ENCODE measurements at places on chromosomes 6 and 20.

DNA sequence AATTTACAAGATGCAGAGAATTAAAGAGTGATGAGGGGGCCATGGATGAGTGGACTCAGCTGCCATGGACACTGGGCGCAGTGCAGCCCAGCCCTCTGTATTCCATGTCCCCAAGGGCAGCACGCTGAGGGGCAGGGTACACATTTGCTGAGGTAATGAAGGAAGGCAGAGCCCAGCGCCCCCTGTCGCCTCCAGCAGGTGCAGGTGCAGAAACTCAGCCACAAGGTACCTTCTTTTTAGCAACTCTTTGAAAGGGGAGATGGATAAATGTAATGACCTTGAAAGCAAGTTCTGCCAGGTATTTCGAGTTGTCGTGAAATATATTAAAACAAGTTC lies 7.1 kb downstream of the CD93 start:
- DNase-seq, result no peak

DNA sequence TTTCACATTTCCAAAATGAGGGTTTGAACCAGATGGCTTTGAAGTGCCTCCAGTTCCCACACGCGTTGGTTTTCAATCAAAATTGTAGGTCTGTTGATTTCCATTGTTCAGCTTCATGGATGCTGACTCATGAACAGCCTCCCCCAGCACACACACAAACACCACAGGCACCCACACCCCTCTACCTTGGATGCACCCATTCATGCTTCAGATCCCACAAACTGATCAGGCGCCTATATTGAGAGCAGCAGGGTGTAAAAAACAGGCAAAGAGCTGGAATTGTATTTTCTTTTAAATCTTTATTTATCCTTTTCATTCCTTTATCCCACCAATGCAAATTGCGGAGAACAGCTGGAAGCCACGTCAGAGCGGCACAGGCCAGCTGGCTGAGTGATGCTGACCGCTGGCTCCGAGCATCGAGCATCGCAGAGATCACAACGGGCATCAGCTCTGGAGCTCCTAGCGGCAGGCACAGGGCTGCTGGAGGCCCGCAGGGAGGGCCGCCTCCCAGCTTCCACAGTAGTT lies 29.3 kb upstream of the TBC1D7 start:
- no peak for DNase-seq

DNA sequence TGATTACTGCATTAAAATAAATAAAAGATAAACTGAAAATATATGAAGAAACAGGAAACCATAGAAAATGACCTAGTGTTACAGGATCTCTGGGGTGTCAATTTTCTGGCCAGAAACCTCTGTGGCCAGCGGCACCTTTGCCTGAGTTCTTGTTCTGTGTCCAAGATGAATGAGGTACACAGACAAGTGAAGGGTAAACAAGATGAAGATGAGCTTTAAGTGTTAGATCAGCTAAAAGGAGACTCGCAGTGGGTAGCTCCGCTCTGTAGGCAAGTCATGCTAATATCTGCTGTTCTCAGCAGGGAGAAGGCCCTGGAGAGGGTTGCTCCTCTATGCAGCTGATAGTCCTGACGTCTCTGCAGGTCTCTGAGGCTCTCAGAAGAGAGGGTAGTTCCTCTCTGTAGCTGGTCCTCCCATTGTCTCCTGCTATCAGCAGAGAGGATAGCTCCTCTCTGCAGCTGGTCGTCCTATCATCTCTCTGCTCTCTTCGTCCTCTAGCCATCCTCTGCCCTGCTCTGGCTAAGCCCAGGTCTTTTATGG lies 35.9 kb upstream of the TBC1D22B start:
- no peak for DNase-seq

DNA sequence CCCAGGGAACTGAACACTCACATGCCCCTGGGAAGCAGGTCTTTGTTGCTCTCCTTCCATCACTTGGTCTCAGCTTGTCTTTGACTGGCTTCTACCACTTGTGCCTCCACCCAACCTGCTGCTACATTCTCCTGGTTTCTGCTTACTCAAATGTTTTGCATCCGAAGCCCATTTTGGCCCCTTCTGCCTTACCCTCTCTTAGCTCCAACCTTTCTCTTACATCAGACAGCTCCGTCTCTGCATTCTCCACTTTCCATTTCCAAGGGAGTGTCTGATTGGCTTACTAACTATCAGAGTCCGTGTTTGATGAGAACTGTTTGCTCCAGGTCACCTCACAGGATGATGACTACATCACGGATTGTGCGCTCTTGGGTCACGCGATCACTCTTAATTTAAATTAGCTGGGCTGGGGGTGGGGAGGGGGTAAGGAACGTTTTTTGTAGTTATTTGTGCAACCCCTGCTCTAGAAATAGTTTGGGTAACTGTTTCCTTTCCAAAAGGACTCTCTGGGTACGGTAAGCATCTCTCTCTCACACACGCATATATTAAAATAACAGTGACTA lies 844 bp upstream of the ABRACL start:
- DNase-seq, result no peak

- DNase-seq, result no peak
Measured at GRCh38 chr6:29653452-29654038, 3.3 kb upstream of the MOG start.

GRCh38 chr20:57630061-57630460 lies 9.8 kb upstream of the ZBP1 start:
- no peak for DNase-seq

DNA sequence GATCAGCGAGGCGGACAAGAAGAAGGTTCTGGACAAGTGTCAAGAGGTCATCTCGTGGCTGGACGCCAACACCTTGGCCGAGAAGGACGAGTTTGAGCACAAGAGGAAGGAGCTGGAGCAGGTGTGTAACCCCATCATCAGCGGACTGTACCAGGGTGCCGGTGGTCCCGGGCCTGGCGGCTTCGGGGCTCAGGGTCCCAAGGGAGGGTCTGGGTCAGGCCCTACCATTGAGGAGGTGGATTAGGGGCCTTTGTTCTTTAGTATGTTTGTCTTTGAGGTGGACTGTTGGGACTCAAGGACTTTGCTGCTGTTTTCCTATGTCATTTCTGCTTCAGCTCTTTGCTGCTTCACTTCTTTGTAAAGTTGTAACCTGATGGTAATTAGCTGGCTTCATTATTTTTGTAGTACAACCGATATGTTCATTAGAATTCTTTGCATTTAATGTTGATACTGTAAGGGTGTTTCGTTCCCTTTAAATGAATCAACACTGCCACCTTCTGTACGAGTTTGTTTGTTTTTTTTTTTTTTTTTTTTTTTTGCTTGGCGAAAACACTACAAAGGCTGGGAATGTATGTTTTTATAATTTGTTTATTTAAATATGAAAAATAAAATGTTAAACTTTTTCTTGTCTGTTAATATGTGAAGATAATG lies 2.2 kb downstream of the HSPA1B start:
- no peak for DNase-seq

Data from stimulated activated CD8-positive, alpha-beta memory T cell treated with anti-CD3 and anti-CD28 coated beads, Interleukin-12 subunit alpha, Interleukin-12 subunit beta, amount 100 ng/mL, for 1 hour (primary cell).